CD4-positive, alpha-beta T cell (primary cell): ENCODE measurements at places on chromosomes 11 and 22. TPM values are rescaled to one million over a fixed set of nuclear protein-coding genes. Genes with fewer than 3 reads are reported as not detected.

- no peaks in the 10 kb centered on the region for H3K36me3 ChIP-seq
- no peak for DNase-seq
- H3K4me1 ChIP-seq = no peaks in the 10 kb centered on the region
- no peak overlapping the region for H3K27ac ChIP-seq
Observed at GRCh38 chr11:113019711-113020110, 58.5 kb downstream of the NCAM1 start.

UBE2L6 gene
- total RNA-seq = 35.0 TPM

GRCh38 chr11:121589946-121590537 is 137.3 kb upstream of the SORL1-AS1 start:
- H3K27ac ChIP-seq = no peak overlapping the region
- H3K36me3 ChIP-seq = peaks cover 98% of the 10 kb centered on the region
- no peak for DNase-seq
- H3K4me3 ChIP-seq = no peak overlapping the region
- peaks cover 5% of the 10 kb centered on the region for H3K4me1 ChIP-seq

NRIP3 gene
- total RNA-seq = 4.9 TPM

PPP1R14B gene
- 21.0 TPM for total RNA-seq

DNA sequence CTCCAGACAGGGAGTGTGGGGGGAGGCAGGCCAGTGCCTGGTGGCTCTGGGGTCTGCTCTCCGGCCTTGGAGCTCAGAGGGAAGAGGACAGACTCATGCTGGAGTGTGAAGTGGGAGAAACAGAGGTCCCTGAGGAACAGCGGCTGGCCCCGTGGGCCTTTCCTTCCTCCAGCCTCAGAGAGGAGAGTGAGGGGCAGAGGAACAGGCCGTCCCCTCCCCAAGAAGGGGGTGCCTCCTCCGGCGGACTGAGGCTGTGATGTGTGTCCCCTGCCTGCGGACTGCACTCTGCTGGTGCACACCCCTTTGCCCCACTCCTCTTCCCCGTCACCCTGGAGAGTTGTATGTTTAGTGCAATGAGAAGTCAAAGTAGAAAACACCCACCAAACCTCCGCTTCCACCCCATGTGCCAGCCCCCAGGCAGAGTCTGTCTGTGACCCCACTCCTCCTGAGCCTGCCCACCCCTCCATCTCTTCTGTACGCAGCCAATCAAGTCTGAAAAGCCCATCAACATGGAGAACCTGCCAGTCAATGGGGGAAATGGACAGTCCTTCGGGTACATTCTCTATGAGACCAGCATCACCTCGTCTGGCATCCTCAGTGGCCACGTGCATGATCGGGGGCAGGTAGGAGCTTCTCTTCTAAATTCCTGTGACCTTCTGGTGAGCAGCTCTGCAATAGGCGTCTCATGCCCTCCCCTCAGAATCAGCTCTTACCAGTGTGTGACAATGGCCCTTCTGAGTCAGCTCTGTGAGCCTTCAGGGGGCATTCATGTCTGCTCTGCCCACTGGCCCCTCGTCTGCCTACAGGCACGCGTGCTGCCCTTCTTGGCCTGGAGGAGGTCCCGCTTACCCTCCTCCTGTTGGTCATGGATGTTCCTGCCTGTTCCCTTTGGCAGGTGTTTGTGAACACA is 39.0 kb downstream of the GLB1L2 start:
- H3K4me1 ChIP-seq = no peaks in the 10 kb centered on the region
- no peak overlapping the region for H3K4me3 ChIP-seq
- no peaks in the 10 kb centered on the region for H3K27me3 ChIP-seq

HARBI1 gene
- 18.7 TPM for total RNA-seq

DNA sequence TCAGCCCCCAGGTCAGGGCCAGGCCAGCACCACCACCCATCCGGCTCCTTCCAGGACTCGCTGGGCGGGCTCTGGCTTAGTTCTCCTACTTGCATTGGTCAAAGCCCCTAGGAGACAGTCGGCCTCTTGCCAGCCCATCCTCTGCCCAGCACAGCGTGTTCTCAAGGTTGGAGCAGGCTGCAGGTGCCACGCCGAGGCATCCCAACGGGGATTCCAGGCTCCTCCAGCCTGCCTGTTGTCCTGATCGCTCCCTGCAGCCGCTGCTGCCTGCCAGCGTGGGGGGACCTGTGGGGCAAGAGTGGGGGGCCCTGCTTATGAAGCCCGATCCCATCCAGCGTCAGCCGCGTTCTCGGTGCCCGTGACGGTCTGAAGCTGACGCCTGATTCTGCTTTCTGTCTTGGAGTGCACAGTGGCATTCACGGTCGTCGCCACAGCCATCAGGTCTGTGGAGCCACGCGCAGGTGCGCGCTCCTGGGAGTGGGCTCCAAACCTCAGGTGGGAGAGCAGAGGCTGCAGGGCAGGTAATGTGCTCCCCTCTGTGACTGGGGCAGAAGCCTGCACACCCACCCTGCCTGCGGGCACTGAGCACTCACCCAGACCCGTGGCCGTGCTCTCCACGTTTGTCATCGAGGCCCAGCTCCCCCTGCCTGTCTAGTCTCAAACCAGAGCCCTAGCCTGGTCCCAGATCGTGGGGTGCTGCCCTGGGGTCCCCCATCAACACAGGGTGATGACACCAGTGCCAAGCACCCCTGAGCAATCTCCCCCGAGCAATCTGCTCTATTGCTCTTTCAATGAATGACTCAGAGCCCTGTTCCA is 991.6 kb downstream of the BRD1 start:
- H3K27ac ChIP-seq = no peak overlapping the region
- no peaks in the 10 kb centered on the region for H3K36me3 ChIP-seq
- DNase-seq = no peak
- no peak overlapping the region for H3K4me3 ChIP-seq

RAB36 gene
- 0.77 TPM for total RNA-seq

CSTPP1 gene
- 7.3 TPM for total RNA-seq

- no peak overlapping the region for H3K4me3 ChIP-seq
- no peak for DNase-seq
- peaks cover 3% of the 10 kb centered on the region for H3K27me3 ChIP-seq
- H3K4me1 ChIP-seq = no peaks in the 10 kb centered on the region
- H3K36me3 ChIP-seq = no peaks in the 10 kb centered on the region
- no peak overlapping the region for H3K27ac ChIP-seq
Observed at GRCh38 chr11:120775986-120776951, 247.6 kb upstream of the TBCEL start.

GRCh38 chr22:37426706-37427134 is 559 bp downstream of the ELFN2 start:
- DNase-seq = no peak
- H3K4me3 ChIP-seq = peak overlapping the region; percentile 32
- no peaks in the 10 kb centered on the region for H3K36me3 ChIP-seq
- H3K27me3 ChIP-seq = peaks cover 43% of the 10 kb centered on the region
- no peak overlapping the region for H3K27ac ChIP-seq

CAPN5 gene
- total RNA-seq = 5.1 TPM

- no peak overlapping the region for H3K27ac ChIP-seq
- H3K36me3 ChIP-seq = no peaks in the 10 kb centered on the region
- H3K4me3 ChIP-seq = no peak overlapping the region
- H3K27me3 ChIP-seq = peaks cover 9% of the 10 kb centered on the region
- peaks cover 14% of the 10 kb centered on the region for H3K4me1 ChIP-seq
Observed at GRCh38 chr11:69154211-69154913, 1.4 kb upstream of the SMIM38 start.

DNA sequence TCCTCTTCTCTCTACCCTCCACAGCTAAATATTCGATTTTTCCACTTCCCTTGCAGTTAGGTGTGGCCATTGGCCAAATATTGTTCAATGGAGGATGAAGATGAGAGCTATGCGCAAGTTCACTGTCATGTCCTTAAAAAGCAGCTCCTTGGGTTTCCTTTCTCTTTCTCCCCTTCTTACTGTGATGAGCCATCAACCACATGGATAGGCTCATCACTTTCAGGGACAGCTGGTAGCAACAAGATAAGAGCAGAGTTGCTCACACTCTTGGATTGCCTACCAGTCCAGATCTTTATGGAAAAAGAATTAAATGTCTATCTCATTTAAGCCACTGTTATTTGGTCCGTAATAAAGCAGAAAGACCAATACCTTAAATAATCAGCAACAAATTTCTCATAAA is 377.0 kb downstream of the DDX10 start:
- no peaks in the 10 kb centered on the region for H3K4me1 ChIP-seq
- no peak overlapping the region for H3K4me3 ChIP-seq
- no peaks in the 10 kb centered on the region for H3K27me3 ChIP-seq
- no peak for DNase-seq
- no peaks in the 10 kb centered on the region for H3K36me3 ChIP-seq
- no peak overlapping the region for H3K27ac ChIP-seq

ME3 gene
- total RNA-seq = 10.6 TPM

DNA sequence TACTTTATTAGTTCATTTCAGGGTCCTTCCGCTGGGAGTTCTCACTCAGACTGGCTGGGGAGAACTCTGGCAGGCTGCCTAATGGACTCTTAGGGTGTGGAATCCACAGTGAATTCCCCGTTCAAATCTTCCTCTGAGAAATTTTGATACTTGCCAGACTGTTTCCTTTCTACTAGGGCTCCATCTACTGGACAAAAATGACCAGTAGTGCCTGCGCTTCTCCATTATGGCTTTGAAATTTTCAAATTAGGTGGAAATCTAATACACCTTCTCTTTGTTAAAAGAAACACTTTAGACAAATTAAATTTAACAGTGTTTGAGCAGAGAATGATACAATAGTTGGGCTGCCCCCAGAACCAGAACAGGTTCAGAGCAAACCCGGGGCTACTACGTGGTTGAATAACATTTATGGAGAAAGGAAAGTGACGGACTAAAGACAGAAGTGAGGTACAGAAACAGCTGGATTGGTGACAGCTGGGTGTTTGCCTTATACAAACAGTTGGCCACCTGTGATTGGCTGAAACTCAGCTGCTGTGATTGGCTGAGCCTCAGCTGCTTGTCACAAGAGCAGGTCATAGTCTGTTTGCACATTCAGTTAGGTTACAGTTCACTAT is 52.9 kb upstream of the FDX1 start:
- H3K27me3 ChIP-seq = no peaks in the 10 kb centered on the region
- H3K27ac ChIP-seq = no peak overlapping the region

- H3K4me1 ChIP-seq = no peaks in the 10 kb centered on the region
- no peak overlapping the region for H3K27ac ChIP-seq
- H3K27me3 ChIP-seq = no peaks in the 10 kb centered on the region
- H3K4me3 ChIP-seq = no peak overlapping the region
Observed at GRCh38 chr11:56841210-56841810, 92.8 kb upstream of the OR9G4 start.

DNA sequence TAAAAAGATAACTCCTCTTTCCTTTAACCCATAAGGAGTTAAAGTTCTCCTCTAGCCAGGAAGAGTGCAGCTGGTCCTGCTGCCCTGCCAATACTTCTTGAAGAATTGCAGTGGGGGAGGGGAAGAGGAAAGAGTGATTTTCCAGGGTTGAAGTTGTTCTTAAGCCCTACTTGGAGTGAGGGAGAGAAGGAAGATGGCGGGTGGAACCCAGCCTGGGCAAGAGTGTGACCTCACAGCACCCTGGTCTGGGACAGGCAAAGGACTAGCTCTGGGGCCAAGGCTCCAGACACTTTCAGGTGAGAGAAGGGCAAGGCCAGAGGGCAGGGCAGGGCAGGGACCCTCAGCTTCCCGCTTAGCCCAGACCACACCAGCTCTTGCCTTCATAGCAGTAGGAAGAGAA is 6.6 kb downstream of the TNKS1BP1 start:
- H3K4me1 ChIP-seq = peaks cover 8% of the 10 kb centered on the region
- H3K27ac ChIP-seq = no peak overlapping the region
- H3K4me3 ChIP-seq = no peak overlapping the region
- no peaks in the 10 kb centered on the region for H3K27me3 ChIP-seq
- H3K36me3 ChIP-seq = peaks cover 14% of the 10 kb centered on the region

- no peaks in the 10 kb centered on the region for H3K36me3 ChIP-seq
- no peaks in the 10 kb centered on the region for H3K27me3 ChIP-seq
- no peak for DNase-seq
- no peak overlapping the region for H3K4me3 ChIP-seq
- peaks cover 5% of the 10 kb centered on the region for H3K4me1 ChIP-seq
- no peak overlapping the region for H3K27ac ChIP-seq
Observed at GRCh38 chr11:11306855-11307254, 46.2 kb downstream of the CSNK2A3 start.

MUC2 gene
- total RNA-seq = not detected

- H3K27me3 ChIP-seq = peaks cover 26% of the 10 kb centered on the region
- H3K27ac ChIP-seq = no peak overlapping the region
- H3K4me1 ChIP-seq = peaks cover 12% of the 10 kb centered on the region
- H3K4me3 ChIP-seq = no peak overlapping the region
- no peak for DNase-seq
Observed at GRCh38 chr11:46273511-46274205, 3.8 kb upstream of the CREB3L1 start.

DNA sequence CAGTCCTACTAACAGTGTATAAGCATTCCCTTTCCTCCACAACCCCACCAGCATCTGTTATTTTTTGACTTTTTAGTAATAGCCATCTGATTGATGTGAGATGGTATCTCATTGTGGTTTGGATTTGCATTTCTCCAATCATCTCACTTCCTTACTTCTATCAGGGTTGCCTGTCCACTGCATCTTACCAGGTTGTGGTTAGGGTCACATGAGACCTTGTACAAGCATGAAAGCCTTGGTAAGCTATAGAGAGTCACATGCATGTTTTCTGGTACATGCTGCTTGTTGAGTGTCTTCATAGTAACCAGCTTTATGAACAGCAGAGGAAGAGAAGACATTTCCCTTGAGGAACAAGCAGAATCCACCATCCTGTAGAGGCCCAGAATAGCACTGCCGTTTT is 102.9 kb upstream of the PAX6 start:
- H3K4me1 ChIP-seq = no peaks in the 10 kb centered on the region
- no peak overlapping the region for H3K27ac ChIP-seq
- no peak overlapping the region for H3K4me3 ChIP-seq

DNA sequence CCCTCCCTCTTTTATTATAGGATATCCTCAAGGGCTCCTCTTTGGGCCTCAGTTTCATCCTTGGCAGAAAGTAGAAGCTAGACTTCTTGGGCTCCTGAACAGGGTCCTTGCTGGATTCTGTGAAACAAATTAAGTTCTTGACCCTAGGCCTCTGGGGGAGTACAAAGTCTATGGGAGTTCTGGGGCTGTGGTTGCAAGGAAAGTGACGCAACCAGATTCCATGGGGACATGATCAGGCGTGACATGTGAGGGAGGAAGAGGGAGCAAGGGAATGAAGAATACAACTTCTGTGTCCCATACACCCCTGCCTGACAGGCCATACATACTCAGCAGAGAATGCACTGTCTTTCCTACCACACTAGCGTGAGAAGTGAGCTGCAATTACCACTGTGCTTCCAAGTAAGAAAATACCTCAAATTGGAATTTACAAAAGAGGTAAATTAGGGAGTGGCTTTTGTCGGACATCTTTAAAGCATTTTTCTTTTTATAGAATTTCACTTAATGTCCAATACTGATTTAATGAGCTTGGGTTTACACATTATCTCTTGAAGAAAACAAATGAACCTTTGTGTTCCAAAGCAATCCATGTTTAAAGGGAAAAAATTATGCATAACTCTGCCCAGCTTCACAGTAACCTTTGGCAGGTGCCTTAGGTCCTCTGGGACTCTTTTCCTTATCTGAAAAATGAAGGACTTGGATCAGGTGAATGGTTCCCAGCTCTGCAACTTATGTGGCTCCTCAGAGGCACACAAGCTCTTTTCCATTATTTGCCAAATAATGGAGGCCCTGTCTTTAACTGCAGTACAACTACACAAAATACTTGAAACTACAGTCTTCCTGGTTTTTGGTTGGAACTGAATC is 38.9 kb downstream of the LIMK2 start:
- H3K27me3 ChIP-seq = no peaks in the 10 kb centered on the region
- H3K4me3 ChIP-seq = no peak overlapping the region

GRCh38 chr11:11407763-11408084 is 54.7 kb upstream of the CSNK2A3 start:
- H3K27ac ChIP-seq = no peak overlapping the region
- H3K27me3 ChIP-seq = no peaks in the 10 kb centered on the region
- DNase-seq = no peak
- H3K4me1 ChIP-seq = no peaks in the 10 kb centered on the region
- no peak overlapping the region for H3K4me3 ChIP-seq
- H3K36me3 ChIP-seq = no peaks in the 10 kb centered on the region

- no peak overlapping the region for H3K4me3 ChIP-seq
- no peak overlapping the region for H3K27ac ChIP-seq
- no peaks in the 10 kb centered on the region for H3K27me3 ChIP-seq
- DNase-seq = no peak
- no peaks in the 10 kb centered on the region for H3K36me3 ChIP-seq
Observed at GRCh38 chr11:73234471-73235181, 16.5 kb downstream of the P2RY2 start.
